Mucosa of descending colon (tissue), 3 donors: ENCODE measurements at places on chromosomes 2 and 18. TPM values are rescaled to one million over a fixed set of nuclear protein-coding genes. Genes with fewer than 3 reads are reported as not detected.

The RGPD4 gene
- total RNA-seq: not detected

The SFT2D3 gene
- total RNA-seq: 8.8 TPM

- no peak for DNase-seq
Observed at GRCh38 chr2:188306271-188306670, 14.6 kb downstream of the GULP1 start.

DNA sequence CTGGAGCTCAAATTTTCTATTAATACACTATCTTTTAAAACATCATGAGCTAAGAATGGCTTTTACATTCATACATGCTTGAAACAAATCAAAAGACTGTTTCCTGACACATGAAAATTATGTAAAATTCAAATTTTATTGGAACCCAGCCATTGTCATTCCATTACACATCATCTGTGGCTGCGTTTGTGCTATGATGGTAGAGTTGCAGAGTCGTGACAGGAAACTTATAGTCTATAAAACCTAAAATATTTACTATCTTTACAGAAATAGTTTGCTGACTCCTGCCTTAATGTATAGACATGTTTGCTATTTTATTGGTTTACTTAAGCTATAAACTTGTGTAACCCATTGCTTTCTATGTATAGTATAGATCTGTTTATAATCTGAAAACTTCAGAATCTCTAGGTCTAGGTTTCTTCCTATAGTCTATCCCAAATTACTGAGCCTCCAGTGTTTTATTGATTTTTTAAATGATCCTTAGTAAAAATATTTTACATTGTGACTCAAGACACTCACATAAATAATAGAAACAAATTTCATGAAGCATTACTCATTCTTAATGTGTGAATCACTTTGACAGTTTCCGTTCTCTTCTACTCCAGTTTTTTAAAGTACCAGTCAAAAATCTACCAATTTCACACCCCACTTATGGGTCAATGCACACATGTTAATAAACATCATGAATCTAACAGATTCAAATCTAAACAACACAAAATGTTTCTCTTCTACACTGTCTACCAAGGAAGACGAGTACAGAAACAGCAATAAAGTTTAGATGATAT is 26.4 kb upstream of the MRPL19 start:
- DNase-seq: no peak

GRCh38 chr2:26770986-26771586 is 7.0 kb downstream of the SLC35F6 start:
- peak; percentile 70 for DNase-seq

DNA sequence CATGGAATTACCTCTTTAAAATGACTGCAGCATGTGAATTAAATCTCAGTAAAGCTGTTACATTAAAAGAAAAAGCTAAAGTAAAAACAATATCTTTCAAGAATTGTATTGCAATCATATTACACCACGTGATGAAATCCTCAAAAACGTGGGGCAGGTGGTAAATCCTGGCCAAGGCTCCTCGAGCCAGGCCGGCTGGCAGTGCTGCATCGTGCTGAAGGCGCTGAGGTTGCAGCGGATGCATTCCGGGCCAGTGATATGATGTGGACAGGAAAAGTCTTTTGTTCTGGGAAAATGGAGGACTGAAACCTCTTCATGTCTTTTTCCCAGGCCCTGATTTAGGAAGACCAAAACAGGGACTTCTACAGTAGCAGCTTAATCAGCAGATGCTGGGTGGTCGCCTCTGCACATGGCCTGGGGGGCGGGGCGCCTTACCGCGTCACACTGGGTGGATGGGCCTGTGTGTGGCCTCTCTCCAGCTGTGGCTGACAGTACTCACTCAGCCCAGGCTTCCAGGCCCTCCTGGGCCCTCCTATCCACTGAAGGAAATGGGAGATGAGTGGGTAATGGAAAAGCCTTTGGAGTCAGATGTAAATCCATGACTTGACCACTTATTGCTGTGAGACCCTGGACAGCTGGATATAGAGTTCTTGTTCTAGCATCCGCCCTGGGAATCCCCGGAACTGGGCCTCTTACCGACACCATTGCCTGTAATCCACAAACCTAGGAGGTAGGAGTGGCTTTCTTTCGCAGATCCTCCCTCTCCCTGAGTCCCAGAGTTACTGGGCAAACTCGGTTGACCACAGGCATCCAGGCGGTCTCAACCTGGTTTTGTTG is 45.1 kb downstream of the PROC start:
- no peak for DNase-seq

GRCh38 chr18:58792086-58792485 is 72.6 kb upstream of the ZNF532 start:
- DNase-seq: no peak
